Amygdala (tissue), 56 donors: ENCODE measurements at places on chromosomes 2 and 18.

DNA sequence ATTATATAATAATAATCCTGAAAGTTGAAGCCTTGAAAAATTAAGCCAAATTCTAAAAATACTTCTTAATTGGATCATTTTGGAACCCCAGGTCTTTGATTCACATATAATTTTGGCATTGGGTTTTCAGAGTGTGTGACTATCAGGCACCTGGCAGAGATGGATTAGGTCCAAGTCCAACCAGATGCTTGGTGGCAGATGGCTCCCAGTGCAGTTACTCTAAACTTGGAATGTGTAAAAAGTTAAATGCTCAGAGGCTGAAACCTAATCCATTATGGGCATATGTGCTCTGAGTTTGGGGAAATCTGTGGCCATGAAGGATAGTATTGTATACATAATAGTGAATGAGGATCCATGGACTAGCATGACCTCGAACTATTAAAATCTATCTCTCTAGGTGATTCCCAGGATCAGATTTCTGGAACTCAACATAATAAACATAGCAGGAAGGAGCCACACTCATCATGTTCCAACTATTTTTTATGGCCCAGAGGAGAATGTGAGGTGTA is 333.0 kb downstream of the RPRM start:
- DNase-seq, result no peak

DNA sequence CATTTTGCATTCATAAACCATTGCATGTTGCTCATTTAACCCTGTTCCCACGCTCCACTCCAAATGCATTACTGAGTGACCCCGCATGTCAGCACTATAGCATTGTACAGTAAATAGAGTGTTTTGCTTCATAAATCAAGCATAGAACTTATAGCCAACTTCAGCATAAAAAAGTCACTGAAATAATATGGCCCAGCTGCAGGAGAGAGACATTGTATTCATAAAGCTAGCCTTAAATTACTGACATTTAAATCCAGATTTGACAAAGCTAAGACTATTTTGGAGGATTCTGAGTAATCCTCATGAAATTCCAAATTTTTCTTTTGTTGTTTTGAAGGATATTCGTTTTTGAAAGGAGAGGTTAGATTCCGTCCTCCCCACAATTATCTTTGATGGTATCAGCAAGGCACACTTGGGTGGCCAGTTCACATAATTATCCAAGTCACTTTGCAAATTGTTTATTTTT is 320.9 kb upstream of the TCF4 start:
- no peak for DNase-seq

GRCh38 chr18:11925800-11926481 is 17.8 kb upstream of the MPPE1 start:
- no peak for DNase-seq

DNA sequence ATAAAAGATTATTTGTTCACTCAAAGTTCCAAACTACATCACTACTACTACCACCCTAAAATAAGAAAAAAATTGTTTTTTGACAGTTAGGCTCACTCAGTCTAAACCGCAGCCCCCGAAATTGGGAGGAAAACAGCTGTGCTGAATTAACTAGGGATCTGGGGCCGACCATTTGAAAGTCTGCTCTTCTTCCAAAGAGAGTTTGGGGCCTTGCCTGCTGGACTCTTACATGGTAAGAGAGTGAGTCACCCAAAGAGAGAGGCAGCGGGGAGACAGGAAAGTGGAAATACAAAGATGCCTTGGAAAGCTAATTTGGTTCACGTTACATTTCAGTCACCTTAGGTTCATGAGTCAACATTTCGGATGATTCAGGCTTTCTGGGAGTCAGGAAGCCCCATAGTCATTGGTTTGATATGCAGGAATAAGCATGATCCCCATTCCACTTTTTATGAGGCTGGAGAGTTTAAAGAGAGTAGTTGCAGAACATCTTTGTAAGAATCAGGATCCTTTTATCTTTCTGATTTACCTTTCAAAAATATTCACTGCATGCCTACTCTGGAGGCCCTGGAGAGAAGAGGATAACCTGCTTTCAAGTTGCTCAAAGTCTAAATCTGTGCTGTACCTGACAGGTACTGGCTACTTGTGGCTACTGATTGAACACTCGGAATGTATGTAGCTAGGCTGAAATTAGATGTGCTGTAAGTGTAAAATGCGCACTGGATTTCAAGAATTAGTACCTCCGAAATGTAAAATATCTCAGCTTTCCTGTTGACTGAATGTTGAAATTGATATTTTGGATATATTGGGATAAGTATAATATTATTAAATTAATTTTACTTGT is 995 bp upstream of the RTN4 start:
- DNase-seq, result no peak

GRCh38 chr2:101733257-101733993 is 35.9 kb downstream of the MAP4K4 start:
- no peak for DNase-seq

DNA sequence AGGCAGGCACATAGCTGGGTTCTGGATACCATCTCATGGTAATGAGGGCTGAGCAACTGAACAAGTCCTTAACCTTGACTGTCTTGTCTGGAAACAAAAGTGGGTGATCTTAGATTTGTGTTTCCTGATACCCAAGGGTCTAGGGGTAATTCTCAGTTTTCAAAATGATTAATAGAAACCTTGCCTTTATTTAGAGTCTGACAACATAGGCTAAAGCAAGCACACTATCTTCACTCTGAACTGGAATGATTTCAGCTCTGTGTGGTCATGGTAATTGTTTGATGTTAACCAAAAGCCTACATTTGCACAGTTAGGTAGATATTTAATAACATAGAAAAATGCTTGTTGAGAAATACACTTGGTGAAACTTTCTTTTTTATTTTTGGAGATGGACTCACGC is 6.8 kb upstream of the LAMA3 start:
- DNase-seq, result no peak

DNA sequence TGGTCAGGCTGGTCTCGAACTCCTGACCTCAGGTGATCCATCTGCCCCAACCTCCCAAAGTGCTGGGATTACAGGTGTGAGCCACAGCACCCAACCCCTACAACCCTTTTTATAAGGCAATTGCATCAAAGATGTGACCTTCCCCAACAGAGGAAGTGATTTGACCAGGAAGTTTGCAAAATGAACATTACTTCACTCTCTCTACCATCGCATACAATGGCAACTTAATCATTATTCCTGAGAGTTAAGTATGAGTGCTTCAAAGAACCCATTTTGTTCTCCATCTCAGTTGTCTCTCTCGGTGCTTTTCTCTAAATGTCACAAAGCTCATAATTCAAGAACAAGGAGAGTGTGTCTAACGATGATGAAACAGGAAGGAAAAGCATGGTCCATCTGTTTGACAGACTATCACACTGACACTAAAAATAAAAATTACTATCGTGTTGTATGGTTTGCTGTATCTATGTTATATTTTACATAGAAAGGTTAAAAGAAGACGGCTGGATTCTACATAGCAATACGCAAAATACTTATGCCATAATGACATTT is 18.1 kb upstream of the CREG2 start:
- no peak for DNase-seq

- no peak for DNase-seq
These were observed 119.0 kb downstream of the CERS6 start for GRCh38 chr2:168574856-168575630.

- DNase-seq, result no peak
These were observed 111.1 kb upstream of the SPOPL start for GRCh38 chr2:138390316-138390945.

DNA sequence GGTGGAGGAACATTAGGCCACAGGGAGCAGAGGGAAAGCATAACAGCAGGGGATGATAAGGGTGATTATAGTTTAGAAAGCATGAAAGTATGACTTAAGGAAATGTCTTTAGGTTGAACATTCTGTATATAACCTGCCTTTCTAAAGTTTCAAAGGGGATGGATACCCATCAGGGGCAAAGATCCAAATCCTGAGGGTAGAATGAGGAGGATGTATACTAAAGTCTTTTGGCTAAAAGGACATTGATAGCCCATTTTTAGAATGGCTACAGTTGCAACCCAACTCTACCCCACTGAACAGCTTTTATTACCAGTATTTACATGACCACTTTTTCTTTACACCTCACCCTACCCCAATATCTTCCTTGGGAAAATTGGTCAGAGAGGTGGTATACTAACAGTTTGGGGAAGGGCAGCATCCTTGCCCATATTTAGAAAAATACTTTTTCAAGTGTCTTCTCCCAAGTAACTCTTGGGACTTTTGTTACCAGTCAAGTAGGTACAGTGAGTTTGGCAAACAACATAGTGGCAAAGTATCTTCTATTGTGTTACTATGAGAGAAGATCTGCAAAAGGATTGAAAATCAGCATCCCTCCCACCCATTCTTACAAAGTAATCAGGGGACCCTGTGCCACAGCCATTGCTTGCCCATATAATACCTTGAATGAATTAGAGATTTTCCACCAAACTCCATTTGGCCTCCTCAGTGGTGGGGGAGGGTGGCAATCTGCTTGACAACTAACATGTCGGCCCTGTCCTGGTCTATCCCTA is 8.3 kb downstream of the MAT2A start:
- DNase-seq, result no peak

DNA sequence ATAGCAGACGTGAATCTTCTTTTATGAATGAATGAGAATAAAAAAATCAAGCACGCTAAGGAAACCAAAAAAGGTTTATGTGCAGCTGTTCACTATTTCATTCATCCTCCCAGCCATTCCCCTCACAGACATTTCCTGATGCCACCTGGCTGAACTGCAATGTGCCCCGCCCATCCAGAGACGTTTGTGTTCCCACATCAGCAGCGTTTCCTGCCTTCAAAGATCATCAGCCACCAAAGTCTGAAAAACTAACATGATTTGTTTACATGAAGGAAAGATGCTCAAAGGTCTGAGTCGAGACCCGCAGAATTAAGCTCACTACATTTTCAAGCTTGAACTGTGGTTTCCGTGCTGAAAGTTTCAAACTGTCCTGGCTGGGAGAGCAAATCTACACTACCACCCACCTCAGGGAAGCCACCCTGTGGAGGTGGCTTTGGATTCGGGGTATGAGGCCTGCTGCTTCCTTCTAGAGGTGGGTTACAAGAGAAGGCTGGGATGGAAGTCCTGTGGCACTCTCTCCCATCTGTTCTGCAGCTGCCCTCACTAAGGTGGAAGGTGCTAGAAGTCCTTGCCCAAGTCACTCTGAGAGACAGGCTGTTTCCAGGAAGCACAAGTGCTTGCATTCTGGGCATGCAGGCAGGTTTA is 201.3 kb upstream of the OSR1 start:
- DNase-seq, result no peak

DNA sequence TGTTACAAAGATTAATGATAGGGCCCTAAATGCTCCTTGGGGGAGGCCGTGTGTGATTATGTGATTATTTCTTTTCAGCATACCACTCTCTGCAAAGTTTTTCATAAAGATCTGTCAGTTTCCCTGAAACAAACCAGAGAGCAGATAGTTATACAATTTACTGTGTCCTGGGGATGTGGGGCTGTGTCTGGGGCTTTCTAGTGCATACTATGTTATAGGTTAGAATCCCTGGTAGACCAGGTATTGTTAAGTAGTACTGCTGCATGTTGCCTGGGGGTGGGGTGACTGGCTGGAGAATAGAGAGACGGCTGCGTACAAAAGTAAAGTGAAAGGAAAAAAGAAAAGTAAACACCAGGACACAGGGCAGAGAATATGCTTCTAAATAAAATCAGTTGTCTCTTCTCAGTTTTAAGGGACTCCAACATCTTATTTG is 3.3 kb upstream of the CCBE1 start:
- DNase-seq, result no peak

DNA sequence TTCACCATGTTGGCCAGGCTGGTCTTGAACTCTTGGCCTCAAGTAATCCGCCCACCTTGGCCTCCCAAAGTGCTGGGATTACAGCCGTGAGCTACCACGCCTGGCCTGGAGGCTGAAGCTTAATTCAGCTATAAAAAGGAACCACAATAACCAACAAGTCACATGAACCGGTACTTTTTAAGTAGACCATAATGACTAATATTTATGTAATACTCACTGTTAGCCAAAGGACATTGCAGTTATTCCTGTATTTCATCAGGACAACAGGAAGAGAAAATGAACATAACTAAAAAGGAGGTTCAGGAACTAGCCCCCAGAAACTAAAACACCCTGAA is 49.0 kb upstream of the TMEM87B start:
- DNase-seq, result no peak

DNA sequence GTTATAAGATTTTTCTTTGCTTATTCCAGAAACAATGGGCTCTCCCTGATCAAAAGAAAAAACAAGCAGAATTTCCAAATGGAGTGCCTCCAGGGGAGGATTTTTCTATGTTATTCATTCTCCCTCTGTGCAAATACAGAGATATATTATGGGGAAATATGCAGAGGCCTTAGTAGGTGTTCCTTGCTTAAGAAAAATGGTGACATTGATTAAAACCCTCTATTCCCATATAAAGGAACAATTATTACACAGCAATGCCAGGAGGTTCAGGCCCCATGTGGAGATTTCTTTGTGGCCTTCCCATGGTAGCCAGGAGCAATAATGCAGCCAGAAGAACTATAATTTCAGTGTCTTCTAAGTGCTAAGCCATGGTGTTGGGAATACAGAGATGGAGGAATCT is 255.9 kb upstream of the CXCR4 start:
- DNase-seq, result no peak

DNA sequence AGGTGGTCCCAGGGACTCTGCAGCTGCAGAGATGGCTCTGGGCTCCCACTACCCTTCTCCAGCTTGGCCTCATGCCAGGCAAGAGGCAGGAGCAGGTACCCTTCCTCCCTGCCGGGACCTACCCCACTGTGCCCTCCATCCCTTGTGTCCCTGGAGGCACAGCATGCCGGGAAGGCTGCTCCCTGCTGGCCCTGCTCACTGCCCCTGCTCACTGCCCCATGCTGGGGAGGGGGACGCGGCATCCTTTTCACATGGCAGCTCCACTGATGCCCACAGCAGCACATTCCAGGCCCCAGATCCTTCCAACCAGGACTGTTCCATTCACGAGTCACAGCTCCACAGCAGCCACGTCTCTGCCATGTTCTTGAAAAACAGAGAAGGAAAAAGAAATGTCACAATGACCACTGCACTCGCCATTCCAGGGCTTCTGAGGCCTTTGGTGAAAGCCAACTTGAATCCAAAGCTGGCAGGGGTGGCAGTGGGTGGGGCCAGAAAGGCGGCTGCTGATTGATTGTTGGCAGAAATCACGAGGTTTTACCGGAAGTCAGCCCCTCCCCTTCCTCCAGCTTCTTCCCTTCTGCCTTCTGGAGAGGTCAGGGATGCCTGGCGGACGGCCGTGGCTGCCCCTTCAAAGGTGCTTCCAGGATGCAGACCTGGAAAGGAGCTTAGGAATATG is 268.0 kb downstream of the CYP26B1 start:
- no peak for DNase-seq

GRCh38 chr2:23157812-23158211 is 227.2 kb upstream of the KLHL29 start:
- DNase-seq, result no peak

GRCh38 chr2:95024960-95025405 is 525 bp upstream of the MAL start:
- DNase-seq, result no peak
